Aortic smooth muscle cell (primary cell): ENCODE measurements at places on chromosomes 5 and 9. TPM values are rescaled to one million over a fixed set of nuclear protein-coding genes. Genes with fewer than 3 reads are reported as not detected.

FRRS1L gene
- total RNA-seq = not detected in 2 replicates

FOXD4L3 gene
- total RNA-seq = 0.13 TPM in 1 of 2 replicates, not detected in the other

GARIN3 gene
- not detected in 2 replicates for total RNA-seq

RNF180 gene
- 6.1 and 8.2 TPM in 2 replicates for total RNA-seq

IL7R gene
- total RNA-seq = 0.12 and 0.13 TPM in 2 replicates

ADAMTS2 gene
- 36.5 and 52.8 TPM in 2 replicates for total RNA-seq

SLC38A9 gene
- total RNA-seq = 23.5 and 24.7 TPM in 2 replicates

SPTAN1 gene
- 514 and 596 TPM in 2 replicates for total RNA-seq

TAF11L10 gene
- total RNA-seq = not detected in 2 replicates

PDZD2 gene
- 0.19 and 1.1 TPM in 2 replicates for total RNA-seq

PRELID2 gene
- total RNA-seq = 28.8 and 44.0 TPM in 2 replicates

STPG3 gene
- not detected in 2 replicates for total RNA-seq

ENTREP1 gene
- total RNA-seq = 0.13 and 0.25 TPM in 2 replicates

WDR31 gene
- total RNA-seq = 2.1 and 2.9 TPM in 2 replicates

C5orf34 gene
- 3.4 and 5.0 TPM in 2 replicates for total RNA-seq

SPINK14 gene
- not detected in 2 replicates for total RNA-seq

NREP gene
- total RNA-seq = 15.1 and 22.4 TPM in 2 replicates

RANBP3L gene
- 0.13 and 0.31 TPM in 2 replicates for total RNA-seq

HTR1A gene
- total RNA-seq = not detected in 2 replicates

OR1Q1 gene
- total RNA-seq = 0.26 TPM in 1 of 2 replicates, not detected in the other

ELOVL7 gene
- under 0.01 TPM in 1 of 2 replicates, not detected in the other for total RNA-seq

FAM151B gene
- 8.5 and 9.8 TPM in 2 replicates for total RNA-seq

OR1J2 gene
- 0.53 TPM in 1 of 2 replicates, not detected in the other for total RNA-seq

FOXD4L4 gene
- total RNA-seq = under 0.01 and 0.26 TPM in 2 replicates

SMIM3 gene
- 52.2 and 87.1 TPM in 2 replicates for total RNA-seq

PCDHGA5 gene
- total RNA-seq = 1.5 and 2.7 TPM in 2 replicates

DMGDH gene
- total RNA-seq = 1.7 and 2.1 TPM in 2 replicates

CDH6 gene
- total RNA-seq = 44.7 and 76.2 TPM in 2 replicates

TRIM32 gene
- total RNA-seq = 14.1 and 15.5 TPM in 2 replicates

RHOBTB3 gene
- 27.5 and 34.6 TPM in 2 replicates for total RNA-seq

ANKRD20A1 gene
- 0.12 and 0.53 TPM in 2 replicates for total RNA-seq

ZFP37 gene
- 1.2 and 1.8 TPM in 2 replicates for total RNA-seq

TMEFF1 gene
- 0.87 and 1.1 TPM in 2 replicates for total RNA-seq

ARL10 gene
- 7.5 and 7.9 TPM in 2 replicates for total RNA-seq

CKMT2 gene
- total RNA-seq = 2.8 and 4.0 TPM in 2 replicates

NCBP1 gene
- total RNA-seq = 38.4 and 41.7 TPM in 2 replicates

CDC20B gene
- 0.06 and 0.13 TPM in 2 replicates for total RNA-seq

NKD2 gene
- total RNA-seq = 0.13 and 3.7 TPM in 2 replicates

OR13D1 gene
- not detected in 2 replicates for total RNA-seq

IFNA4 gene
- total RNA-seq = not detected in 2 replicates

PCDHA6 gene
- 0.26 and 0.44 TPM in 2 replicates for total RNA-seq

KDM4C gene
- 30.3 and 33.3 TPM in 2 replicates for total RNA-seq

MYOZ3 gene
- 0.37 and 0.40 TPM in 2 replicates for total RNA-seq

ST8SIA4 gene
- 0.19 and 0.26 TPM in 2 replicates for total RNA-seq

FBN2 gene
- 4.4 and 18.4 TPM in 2 replicates for total RNA-seq

SLC36A3 gene
- total RNA-seq = not detected in 2 replicates

ADCY2 gene
- under 0.01 TPM in 2 replicates for total RNA-seq

NMUR2 gene
- not detected in 2 replicates for total RNA-seq

CDH9 gene
- total RNA-seq = not detected in 2 replicates

FAM81B gene
- total RNA-seq = not detected in 2 replicates
